ENCODE measurements at places on chromosomes 5 and 9.
A peak's percentile ranks its signal among the peaks of the same experiment; 100 is the strongest.

DNA sequence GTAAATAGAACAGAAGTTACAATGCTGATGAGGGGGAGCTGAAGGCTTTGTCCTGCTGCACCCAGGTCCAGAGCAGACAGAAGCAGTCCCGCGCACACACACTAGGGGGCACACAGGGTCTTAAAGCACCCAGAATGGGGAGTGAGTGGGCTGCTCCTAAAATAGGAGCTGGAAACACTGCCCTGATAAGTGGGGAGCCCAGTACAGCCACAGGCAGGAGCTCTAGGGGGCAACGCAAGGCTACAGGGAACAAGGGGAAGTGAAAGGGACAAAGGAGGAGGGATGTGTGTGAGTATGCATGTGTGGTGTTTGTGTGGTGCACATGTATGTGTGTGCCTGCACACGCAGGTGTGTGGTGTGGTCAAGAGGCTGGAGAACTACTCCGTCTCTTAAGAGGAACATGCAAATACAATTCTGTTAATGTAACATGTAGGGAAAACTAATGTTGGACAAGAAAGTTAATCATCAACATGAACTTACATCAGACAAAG, 191.5 kb downstream of the ROR2 start:
- DNase-seq, result peak; percentile 66

GRCh38 chr5:95446560-95447221, 55.5 kb downstream of the FAM81B start:
- peak; percentile 18 for DNase-seq

GRCh38 chr5:27158775-27159174, 120.4 kb upstream of the CDH9 start:
- peak; percentile 38 for DNase-seq

DNA sequence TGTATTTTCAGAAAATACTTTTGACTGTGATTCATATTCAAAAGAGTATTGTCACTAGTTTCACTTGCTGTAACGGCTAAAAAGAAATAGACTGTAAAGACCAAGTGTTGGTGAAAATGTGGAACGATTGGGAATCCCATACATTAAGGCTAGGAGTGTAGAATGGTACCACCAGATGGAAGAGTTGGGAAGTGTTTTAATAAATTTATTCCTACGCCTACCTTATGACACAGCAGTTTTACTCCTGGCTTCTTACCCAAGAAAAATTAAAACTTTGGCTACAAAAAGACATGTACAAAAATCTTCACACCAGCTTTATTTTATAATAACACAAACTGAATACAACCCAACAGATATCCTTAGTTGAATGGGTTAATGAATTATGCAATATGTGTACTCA, 256.2 kb downstream of the TAF11L14 start:
- DNase-seq, result no peak

DNA sequence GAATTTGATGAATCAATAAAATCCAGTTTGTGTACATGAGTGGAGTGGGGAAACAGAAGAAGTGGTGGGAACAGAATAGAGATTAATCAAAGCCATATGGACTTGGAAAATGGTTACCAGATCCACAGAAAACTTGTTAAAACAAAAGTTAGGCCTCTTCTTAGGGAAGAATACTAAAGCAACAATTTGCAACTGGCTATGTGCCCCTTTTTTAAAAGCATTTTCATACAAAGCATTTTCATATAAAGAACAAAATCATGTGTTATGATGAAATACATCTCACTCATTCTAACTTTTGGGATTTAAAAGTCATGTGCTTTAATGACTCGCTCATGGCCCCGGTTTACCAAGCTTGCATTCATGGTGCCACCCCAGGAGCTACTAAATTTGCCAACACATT, 276.9 kb downstream of the EFNA5 start:
- DNase-seq, result no peak

DNA sequence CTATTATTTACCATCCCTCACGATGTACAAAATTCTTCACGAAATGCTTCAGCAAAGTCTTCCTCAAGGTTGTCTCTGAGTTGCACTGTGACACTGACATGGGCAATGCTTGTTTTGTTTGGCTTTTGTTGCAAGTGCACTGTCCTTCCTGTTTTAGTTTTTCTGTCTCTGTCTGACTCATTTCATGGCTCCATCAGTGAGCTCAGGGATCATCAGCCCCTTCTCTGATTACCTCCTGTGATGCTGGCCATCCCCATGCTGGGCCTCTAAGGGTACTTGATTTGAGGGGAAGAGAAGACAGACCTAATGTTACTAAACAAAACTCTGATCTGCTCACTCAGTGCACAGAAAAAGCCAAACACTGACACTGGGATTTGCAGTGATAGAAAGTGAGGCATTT, 37.6 kb upstream of the STX17 start:
- DNase-seq, result peak; percentile 68

DNA sequence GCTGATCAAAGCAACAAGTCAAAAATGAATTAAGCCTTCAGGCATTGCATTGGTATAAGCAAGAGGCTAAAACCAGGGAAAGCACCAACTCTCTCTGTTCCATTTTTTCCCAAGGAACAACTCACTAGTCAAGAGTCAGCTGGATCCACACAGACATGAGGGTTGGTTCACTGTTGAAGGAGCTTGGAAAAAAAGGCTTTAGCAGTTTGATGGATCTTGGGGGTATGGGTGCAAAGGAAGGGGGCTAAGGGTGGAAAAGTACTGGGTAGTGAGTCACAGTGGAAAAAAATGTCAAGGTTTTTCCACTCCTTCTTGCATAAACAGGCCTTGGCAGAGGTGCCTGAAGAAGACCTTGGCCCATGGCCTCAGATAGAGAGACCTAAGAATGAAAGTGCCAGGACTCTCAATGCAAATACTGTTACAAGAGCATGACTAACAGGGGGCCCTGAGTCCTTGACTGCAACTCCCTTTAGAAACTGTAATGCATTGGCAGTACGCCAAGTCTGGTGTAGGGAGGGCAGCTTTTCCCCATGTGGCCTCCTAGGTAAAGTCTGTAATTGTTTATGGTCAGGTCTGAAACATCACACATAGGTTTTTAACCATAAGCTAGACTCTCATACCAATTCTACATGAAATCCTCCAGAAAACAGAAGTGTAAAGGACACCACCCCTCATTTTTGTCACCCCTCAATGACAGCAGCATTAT, 23.7 kb downstream of the ACTL7A start:
- peak; percentile 68 for DNase-seq

DNA sequence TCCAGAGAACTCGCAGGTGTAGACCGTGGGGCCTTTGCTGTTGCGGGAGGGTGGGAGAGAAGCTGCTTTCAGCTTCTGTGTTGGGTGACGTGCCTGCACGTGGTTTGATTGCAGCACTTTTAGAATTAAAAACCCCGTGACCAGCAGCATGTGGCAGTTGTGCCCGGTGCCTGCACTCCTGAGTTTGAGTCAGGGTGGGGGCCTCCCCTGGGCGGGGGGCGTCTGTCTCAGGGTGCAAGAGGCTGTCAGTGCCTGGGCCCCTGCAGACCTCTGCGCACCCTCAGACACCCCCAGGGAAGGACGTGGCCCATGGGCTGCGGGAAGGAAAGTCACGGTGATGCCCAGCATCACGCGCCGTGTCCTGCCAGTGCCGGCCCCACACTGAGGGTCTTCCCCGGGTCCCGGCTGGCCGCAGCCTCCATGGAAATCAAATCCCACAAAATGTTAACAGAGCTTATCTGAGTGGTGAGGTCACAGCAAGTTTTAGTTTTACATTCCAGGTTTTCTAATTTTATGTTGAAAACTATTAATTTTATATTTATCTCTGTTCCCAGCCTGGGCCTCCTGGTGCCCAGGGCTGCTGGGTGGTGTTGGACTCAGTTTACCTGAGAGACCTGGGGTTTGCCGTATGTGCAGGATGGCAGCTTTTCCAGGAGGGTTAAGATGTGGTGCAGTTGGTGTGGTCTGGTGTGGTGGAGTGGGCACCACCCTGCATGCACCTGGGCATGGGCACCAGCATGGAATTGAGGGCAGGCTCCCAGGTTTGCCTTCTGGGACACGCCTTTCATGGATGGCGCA, 33.3 kb downstream of the AHRR start:
- DNase-seq, result no peak

DNA sequence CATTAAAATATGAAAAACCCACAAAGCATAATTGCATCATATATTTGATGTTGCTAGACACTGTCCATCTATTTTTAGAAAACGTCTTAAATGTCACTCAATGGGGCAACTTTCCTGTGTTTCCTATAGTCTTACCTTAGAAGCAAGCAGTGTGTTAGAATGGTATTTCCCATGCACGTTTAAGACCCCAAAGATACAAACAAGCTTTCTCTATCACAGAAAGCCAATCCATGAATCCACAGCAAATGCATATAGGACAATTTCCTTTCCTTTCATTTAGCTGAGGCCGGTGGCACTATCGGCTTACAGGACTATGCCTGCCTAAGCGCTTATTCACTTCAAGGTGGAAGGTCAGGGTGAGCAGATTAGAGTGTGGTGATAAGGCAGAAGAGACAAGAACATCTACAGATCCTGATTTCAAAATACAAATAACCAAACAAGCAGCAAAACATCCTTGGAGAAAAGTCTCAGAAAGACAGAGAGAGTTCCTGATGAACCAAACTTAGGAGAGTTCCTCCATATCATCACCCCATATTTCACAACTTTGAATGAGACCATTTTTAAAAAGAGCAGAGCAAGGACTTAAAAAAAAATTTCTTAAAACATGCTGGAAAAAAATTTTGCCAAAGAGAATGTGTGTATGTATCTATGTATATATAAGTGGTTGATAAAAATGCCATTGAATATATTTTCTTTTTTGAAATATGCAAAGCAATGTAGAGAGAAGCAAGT, 57.2 kb downstream of the MEF2C start:
- DNase-seq, result no peak

- DNase-seq, result peak; percentile 75
These were observed 38.2 kb downstream of the C5orf15 start for GRCh38 chr5:133930061-133930812.

GRCh38 chr5:62707563-62707962, 128.9 kb downstream of the LRRC70 start:
- no peak for DNase-seq
